Choroid plexus epithelial cell (primary cell): ENCODE measurements at places on chromosomes 2 and 18.
A peak's percentile ranks its signal among the peaks of the same experiment; 100 is the strongest.

DNA sequence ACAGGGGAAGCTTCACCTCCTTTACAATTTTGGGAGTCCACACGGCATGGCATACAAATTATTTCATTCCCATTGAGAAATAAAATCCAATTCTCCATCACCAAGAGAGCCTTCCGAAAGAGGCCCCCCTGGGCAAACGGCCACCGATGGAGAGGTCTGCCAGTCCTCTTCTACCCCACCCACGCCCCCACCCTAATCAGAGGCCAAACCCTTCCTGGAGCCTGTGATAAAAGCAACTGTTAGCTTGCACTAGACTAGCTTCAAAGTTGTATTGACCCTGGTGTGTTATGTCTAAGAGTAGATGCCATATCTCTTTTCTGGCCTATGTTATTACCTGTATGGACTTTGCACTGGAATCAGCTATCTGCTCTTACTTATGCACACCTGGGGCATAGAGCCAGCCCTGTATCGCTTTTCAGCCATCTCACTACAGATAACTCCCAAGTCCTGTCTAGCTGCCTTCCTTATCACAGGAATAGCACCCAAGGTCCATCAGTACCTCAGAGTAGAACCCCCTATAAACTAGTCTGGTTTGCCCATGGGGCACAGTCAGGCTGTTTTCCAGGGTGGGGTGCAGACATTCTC is 58.3 kb downstream of the BCL11A start:
- no peak for DNase-seq

DNA sequence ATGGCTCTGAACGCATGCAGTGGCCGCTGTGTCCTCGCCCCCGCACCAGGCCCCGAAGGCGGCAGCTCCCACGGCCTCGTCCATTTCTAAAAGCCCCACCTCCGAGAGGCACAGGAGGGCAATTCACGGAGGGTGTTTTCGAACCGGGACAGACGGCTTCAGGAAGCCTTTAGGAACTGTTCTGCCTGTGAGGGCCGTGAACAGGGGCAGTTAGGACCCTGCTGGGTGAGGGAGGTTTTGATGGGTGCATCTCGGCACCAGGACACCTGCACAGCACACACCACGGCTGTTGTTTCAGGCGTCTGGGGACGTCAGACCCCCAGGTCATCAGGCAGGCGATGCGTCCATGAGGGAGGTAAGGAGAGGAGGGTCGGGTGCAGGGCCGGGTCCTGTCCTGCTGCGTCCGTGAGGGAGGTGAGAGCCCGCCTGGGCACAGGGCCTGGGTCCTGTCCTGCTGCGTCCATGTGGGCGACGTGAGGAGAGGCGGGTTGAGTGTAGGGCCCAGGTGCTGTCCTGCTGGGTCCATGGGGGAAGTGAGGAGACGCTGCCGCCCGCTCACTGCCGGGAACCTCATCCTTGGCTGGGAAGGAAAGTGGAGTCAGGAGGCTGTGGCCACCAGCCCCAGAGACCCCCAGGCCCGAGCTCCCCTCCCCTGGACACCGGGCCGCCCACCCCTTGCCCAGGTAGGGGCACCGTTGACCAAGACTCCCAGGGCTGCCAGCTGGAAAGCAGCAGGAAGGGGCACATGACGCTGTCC is 25.5 kb upstream of the KCNG2 start:
- DNase-seq, result no peak

GRCh38 chr2:36800381-36800780 is 103.9 kb downstream of the VIT start:
- no peak for DNase-seq

GRCh38 chr2:186572705-186573104 is 17.2 kb upstream of the ITGAV start:
- DNase-seq, result no peak

- no peak for DNase-seq
These were observed 441.7 kb downstream of the TRIB2 start for GRCh38 chr2:13158466-13158865.

- no peak for DNase-seq
These were observed 25.5 kb downstream of the CRACDL start for GRCh38 chr2:98910349-98911125.

DNA sequence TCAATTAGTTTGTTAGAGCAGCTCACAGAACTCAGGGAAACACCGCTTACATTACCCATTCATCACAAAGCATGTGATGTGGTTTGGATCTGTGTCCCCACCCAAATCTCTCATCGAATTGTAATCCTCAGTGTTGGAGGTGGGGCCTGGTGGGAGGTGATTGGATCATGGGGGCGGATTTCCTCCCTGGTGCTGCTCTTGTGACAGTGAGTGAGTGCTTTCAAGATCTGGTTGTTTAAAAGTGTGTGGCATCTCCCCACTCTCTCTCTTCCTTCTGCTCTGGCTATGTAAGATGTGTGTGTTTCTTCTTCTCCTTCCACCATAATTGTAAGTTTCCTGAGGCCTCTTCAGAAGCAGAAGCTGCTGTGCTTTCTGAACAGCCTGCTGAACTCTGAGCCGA is 63.5 kb upstream of the AGPS start:
- DNase-seq, result no peak

- no peak for DNase-seq
These were observed 126.0 kb downstream of the ZNF532 start for GRCh38 chr18:58990720-58991119.

DNA sequence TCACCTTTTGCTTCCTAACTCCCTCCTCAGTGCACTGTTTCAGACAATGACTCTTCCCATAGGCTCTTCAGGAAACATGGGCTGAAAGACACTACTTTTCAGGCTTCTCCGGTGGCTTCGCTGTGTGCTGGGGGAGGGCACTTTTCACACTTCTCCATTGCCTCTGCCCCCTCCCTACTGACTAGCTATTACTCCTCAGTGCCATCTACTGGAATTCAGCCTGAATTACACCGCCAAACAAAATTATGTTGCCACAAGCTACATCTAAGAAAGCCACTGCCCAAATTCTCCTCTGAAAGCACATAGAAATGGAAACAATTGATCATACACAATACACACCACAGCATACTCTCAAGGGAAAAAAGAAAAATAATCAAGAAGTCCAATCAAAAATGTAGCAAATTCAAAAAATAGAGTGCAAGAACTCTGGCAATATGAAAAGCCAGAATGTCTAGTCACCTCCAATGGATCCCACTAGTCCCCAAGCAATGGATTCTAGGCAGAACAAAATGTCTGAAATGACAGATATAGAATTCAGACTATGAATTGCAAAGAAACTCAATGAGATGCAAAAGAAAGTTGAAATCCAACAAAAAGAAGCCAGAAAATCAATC is 1139.4 kb upstream of the GYPC start:
- DNase-seq, result peak; percentile 5

DNA sequence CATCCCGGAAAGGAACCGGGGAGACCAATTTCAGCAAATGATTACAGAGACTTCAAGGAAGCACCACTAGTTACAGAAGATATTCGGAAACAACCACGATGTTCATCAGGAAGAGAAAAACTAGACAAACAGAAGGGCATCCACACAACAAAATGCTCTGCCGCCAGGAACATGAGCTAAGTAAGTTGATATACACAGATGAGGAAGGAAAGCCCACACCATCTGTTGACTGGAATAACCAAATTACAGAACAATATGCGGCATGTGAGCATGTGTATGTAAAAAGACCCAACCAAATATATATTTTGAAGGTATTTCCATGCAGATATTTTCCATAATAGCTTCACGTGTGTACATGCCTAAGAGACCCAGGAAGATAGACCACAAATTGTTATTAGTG is 47.0 kb downstream of the ACKR3 start:
- no peak for DNase-seq

GRCh38 chr2:75375646-75376582 is 176.6 kb upstream of the TACR1 start:
- DNase-seq, result no peak

GRCh38 chr18:47143153-47143552 is 7.1 kb downstream of the HDHD2 start:
- no peak for DNase-seq

GRCh38 chr2:43459446-43460173 is 136.2 kb downstream of the THADA start:
- peak; percentile 70 for DNase-seq

DNA sequence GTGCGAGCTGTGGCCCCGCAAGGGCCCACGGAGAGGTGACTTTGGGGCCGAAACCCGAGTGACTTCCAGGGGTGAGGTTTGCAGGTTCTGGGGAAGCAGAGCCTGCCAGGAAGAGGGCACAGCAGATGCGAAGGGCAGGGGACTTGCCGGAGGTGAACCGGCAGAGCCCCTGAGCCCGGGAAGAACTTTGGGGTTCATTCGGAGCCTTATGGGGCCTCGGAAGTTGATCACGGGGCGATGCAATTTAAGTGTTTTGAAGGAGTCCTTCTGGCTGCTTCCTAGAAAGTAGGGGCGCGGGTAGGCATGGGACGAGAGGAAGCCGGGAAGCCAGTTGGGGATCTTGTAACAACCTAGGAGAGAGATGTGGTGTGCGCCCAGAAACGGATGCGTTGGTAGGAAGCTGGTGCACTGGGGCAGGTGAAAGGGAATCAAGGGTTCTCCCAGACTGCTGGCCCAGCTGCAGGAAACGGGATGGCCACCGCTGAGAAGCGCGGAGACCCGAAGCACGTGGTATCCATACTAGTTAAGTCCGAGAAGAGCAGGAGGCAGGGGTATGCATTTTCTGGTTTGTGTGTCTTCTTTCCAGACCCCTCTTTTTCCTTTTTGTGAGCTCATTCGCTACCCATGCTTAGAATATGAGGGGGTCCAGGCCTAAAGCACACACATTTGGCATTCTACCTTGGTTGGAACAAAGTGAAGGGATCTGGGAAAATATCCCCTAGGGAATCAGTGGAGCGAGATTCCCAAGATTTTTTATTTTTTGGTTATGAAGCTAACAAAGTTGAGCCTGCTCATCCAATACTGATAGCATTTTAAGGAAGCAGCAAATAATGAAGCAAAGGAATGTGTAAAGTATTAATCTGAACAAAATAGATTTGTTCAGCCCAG is 758 bp downstream of the SCLY start:
- DNase-seq, result peak; percentile 47

DNA sequence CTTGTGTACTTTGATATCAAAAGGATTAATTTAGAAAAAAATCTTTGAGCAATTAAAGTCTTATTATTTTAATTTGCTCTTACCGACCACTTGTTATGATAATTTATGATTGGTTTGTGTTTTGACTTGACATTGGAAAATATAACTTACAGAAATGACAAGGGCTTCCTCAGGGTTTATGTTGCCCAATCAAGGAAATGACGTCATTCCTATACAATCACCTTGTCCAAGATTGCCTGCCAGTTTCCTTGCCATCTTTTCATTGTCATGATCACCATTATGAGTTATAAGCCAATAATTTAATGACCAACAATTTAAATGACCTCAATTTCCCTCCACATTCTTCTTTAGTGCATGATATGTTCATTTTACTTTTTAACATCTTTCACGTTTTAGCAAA is 351.8 kb upstream of the TMEFF2 start:
- DNase-seq, result no peak

DNA sequence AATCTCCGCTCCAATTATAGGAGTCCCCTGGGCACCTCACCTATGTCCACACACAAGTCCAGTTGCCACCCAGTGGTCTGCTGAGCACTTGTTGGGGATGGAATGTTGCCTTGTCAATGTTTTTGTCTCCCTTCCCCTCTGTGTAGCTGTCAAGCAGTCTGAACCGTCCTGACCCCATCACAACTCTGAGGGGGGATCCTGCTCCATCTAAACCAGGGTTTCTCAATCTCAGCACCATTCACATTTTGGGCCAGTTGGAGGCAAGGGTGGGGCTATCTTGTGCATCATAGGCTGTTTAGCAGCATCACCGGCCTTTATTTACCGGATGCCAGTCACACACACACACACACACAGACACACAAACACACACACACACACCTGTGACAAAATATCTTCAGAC is 53.0 kb downstream of the CYP26B1 start:
- DNase-seq, result no peak

DNA sequence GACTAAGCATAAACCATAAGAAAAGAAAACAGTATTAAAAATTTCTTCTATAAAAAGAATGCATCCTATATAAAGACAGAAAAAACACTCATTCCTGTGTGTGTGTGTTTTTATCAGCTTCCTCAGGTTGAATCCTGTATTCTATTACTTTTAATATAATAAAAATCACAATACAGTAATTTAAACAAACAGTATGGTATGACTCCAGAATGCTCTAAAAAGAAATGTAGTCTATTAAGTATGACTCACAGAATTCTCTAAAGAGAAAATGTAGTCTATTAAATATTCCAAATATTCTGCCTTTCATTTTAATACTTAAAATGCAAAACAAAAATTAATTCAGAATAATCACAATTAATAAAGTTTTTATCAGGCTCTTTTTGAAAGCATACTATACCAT is 19.8 kb downstream of the CCDC88A start:
- DNase-seq, result no peak

- no peak for DNase-seq
These were observed 121.0 kb upstream of the SLC39A10 start for GRCh38 chr2:195535911-195536522.

DNA sequence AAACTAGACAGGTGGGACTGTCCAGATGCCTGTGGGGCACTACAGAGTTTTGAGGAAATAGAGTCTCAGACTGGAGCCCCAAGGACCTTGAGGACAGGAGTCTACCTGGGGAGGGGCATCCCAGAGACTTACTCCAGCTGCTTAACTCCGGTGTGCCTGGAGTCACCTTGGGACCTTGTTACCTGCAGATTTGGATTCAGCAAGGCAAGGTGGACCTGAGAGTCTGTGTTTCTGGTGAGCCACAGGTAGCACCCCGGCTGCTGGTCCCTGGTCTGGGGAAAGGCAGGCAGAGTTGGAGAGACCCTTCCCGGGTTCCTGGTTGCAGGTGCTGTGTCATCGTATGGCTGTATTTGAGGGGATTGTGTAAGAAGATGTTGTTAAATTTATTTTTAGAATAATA is 102.4 kb downstream of the AGAP1 start:
- DNase-seq, result no peak

DNA sequence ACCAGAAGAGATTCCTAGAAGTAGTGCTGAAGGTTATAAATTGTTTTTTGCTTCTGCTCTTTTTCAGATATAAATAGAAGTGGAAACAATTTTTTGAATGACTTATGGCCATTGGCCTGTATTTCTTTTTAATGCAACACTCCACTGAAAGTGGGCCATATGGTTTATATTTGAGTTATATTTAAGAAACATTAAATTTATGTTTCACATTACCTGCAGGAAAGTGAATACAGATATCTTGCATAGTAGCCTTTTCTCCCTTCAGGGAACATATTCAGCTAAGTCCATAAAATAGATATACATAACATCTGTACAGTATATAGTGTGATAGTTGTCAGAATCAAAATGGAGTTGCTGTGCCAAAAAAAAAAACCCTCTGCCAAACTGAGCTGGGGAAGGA is 53.1 kb upstream of the EFEMP1 start:
- no peak for DNase-seq

GRCh38 chr18:23849141-23849540 is 159.9 kb downstream of the LAMA3 start:
- no peak for DNase-seq

- no peak for DNase-seq
These were observed 86.5 kb upstream of the DLGAP1 start for GRCh38 chr18:4541588-4541987.

GRCh38 chr2:29040552-29040951 is 33.8 kb downstream of the PCARE start:
- no peak for DNase-seq
